ENCODE measurements at places on chromosomes 12 and 14. TPM values are rescaled to one million over a fixed set of nuclear protein-coding genes. Genes with fewer than 3 reads are reported as not detected.

Gene BIN2
- total RNA-seq = 55.9 TPM

Gene KLRG1
- 11.5 TPM for total RNA-seq

DNA sequence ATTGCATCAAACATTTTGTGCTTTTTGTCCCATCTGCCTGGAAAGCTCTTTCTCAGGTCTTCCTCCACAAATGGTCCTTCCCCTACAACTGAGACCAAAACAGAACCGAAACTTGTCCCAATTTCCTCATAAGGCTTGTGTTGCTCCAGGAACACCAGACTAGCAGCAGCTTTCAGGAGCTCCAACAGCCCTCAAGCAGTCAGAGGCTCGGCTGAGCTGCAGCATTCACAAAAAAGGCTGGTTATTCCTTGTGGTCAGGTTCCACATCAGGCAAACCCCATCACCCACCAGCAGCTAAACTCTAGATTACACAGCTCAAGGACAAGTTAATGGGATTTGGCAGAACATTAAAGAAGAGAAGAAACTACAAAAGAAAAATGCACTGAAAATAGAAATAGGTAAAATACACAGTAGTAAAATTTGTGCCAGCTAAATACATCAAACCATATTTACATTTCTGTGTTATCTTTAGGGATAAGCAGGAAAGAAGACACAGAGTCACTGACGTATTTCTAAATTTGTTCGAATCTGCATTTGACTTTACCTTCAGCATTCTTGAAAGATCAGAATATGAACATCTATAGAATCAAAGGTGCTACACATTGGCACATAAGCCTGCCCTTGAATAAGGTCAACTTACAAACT lies 141.2 kb downstream of the STXBP6 start:
- no peak for DNase-seq

- DNase-seq = no peak
Measured at GRCh38 chr14:42719391-42719790, 1112.7 kb downstream of the LRFN5 start.

DNA sequence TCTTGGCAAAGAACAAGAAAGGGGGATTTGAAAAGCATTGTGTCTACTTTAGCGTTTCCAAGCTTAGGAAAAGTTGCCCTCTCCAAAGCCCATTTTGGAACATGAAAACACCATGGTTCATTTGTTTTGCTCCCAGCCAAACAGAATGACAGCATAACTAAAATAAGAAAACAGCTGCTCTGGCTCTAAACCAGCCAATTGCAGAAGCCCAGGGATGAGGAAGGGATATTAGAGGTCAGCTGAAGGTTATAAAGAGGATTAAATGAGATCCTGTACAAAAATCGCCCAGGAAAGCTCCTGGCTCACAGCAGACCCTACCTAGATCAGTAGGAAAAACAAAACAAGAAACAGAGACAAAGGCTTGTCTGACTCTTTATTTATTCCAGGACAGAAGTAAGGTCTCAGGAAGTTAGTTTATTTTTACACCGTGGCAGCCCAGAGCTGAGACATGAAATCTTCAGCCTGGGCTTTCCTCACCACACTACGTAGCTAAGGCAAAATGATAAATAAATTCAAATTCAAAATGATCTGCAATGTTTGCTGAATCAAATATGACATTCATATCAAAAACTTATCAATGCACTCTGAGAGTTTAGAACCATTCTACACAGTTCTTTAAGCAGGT lies 25.9 kb downstream of the SPX start:
- DNase-seq = no peak

GRCh38 chr14:93997082-93997481 lies at the start of gene CCDC197:
Gene CCDC197, plus strand, starts transcription at chr14:93997301. Its CDS starts 831 bp downstream, at chr14:93998132.
- no peak for DNase-seq

DNA sequence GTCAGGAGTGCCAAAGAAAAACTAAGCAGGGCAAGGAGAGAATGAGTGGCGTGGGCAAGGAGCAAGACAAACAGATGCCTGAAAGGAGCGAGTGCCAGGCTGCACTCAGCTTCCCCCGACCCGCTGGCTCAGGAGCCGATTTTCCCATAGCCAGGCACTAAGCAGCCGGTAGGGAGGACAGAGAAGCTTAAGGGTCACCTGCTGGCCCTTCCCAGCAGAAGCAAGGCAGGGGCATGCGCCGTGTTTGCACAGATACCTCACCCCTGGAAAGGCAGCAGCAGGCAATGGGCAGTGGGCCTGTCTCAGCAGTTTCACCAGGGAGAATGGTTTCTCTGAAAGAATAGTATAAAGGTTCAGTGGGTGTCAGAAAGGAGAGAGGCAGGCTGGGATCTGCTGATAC lies 104.9 kb upstream of the FKBP4 start:
- no peak for DNase-seq

DNA sequence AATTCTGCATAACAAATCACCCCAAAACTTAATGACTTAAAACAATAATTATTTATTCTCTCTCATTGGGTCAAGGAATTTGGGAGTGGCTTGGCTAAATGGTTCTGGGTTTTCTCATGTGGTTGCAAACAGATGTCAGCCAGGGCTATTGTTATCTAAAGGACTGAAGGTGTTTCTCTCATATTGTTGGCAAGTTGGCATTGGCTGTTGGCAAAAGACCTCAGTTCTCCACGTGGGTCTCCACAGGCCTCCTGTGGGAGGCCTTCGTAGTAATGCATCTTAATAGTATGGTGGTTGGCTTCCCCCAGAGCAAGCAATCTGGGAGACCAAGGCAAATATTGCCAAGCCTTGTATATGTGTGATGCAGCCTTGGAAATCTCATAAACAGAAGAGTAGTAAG lies 14.4 kb downstream of the GALNT16 start:
- DNase-seq = no peak

Measured in CD8-positive, alpha-beta memory T cell (primary cell).